ENCODE measurements at places on chromosomes 13 and 19.

DNA sequence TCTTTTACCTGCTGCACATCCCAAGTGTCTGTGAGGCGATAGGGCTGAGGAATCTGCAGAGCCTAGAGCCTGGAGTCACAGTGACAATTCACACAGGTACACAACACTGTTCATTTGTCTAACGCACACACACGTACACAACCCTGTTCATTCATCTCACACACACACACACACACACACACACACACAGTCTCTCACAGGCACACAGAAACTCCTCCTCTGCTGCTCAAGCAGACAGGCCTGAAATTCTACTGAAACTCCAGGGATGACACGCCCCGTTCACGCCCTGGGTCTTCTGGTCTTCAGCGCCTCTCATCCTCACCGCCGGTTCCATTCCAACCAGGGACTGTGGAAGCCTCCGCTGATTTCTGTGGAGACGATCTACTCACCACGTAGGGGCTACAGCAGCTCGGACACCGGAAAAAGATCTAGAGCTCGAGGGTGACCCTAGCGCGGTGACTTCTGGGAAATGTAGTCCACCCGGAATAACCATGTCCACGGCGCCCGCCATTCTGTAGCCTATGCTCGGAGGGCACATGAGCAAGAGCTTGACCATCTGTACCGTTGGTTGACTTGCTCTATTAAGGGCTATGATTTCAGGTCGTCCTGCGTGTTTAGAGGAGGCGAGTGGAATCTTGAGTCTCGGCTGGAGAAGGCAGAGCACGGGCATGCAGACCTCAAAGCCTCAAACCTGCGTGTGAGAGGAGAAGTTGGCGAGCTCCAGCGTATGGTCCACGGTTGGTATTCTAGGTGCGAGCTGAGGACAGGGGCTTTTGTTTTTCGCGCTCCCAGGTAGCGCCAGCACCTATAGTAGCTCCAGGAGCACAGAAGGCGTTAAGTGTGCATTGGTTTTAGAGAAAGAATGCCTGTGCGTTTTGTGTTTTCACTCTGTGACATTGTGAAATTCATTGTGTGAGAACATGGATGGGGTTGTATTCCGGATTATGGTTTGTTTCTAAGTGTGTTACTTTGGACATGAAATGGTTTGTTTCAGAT is 33.4 kb downstream of the ZNF45 start:
- DNase-seq = no peak

GRCh38 chr13:38045278-38046048 is 175.9 kb upstream of the TRPC4 start:
- DNase-seq = no peak

GRCh38 chr19:30367421-30367820 is 4.8 kb upstream of the ZNF536 start:
- DNase-seq = no peak

GRCh38 chr13:28410096-28410495 is 84.8 kb downstream of the FLT1 start:
- DNase-seq = no peak

DNA sequence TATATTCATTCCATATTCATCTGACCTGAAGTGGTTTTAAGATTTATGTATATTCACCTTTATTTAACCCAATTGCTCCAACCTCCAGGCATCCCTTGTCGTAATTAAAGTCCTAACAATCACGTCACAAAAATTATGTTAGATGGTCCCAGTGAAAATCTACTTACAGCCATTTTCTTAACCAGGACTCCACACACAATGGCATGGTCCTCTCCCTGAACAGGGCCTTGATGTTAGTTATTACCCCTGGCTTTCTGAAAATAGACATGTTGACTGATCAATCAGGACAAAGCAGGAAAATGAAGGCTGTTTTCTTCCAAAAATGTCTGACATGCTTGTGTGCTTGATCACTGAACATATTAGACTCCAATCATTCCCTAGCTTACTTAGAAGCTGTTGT is 542.7 kb upstream of the SLITRK5 start:
- DNase-seq = no peak

DNA sequence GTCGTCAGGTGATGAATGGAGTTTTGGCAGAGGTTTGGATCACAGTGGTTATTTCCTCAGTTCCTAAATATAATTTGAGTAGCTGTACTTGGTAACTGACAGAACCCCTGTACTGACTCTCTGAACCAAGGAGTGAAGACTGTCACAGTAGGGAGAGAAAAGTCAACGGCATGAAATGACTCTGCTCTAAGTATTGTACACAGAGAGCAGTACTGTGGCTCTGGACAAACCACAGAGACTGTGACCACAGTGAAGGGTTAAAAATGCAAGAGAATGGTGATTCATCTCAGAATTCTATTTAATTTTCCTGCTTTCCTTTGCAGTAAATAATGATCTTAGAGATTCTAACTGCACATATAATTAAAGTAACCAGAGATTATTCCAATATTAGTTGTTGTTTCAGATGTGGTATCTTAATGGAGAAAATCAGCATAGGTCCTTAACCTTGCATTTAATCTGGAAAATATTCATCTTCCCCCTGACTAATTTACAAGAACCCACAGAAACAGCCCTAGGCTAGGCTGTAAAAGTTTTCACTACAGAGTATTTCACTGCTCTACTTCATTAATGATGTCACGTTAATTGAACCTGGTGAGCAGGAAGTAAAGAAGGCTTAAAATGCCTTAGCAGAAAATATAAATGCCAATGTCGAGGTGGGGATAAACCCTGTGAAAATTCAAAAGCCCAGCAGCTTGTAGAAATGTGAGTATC is 221.9 kb downstream of the LIG4 start:
- no peak for DNase-seq

DNA sequence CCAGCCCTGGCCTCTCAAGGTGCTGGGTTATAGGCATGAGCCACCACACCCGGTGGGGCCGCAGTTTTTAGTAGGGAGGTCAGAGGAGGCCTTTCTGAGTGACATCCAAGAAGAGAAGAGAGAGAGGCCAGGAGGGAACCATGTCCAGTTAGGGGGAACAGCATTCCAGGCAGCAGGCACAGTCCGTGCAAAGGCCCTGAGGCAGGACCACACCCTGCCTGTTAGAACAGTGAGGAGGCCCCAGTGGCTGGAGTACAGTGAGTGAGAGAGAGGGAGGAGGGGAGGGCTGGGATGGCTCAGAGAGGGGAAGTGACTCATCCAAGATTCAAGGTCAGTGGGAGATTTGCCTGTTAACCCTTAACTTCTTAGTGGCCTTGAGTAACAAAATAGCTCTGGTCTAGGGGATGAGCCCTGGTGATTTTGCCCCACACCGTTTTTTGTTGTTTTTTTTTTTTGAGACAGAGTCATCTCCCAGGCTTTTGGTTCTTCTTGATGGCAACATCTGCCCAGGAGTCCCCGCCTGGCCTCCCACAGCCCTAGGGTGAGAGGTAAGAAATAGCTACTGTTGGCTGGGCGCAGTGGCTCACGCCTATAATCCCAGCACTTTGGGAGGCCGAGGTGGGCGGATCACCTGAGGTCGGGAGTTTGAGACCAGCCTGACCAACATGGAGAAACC is 2.7 kb upstream of the PLIN3 start:
- no peak for DNase-seq

DNA sequence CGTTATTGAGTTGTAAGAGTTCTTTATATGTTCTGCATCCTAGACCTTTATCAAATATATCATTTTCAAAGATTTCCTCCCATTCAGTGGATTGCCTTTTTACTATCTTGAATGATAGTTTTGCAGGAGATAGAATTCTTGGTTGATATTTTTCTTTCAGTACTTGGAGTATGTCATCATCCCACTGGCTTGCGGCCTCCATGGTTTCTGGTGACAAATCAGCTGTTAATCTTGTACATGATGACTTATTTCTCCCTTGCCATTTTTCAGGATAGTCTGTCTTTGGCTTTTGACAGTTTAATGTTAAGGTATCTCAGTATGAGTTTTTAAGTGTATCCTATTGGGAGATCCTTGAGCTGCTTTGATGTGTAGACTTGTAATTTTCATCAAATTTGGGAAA is 8.5 kb downstream of the ZNF557 start:
- no peak for DNase-seq

GRCh38 chr19:18263324-18264136 is 10.7 kb downstream of the IQCN start:
- DNase-seq = no peak

DNA sequence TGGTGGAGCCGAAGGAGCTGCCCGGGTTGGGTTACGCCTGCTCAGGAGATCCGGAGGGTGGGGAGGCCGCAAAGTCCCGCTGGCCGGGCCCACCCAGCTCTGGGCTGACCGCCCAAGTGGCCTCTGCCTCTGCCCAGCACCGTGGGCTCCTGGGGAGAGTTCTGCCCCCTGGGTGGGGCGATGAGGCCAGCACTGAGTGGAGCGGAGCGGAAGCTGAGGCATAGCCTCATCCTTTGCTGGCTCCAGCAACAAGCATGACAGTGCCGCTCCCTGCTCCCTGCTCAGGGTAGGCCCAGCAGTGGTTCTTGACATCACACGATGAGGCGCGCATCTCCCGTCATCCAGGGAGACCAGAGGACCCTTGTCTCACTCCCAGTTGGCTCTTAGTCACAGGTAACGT is 22.5 kb downstream of the CCDC8 start:
- DNase-seq = no peak

DNA sequence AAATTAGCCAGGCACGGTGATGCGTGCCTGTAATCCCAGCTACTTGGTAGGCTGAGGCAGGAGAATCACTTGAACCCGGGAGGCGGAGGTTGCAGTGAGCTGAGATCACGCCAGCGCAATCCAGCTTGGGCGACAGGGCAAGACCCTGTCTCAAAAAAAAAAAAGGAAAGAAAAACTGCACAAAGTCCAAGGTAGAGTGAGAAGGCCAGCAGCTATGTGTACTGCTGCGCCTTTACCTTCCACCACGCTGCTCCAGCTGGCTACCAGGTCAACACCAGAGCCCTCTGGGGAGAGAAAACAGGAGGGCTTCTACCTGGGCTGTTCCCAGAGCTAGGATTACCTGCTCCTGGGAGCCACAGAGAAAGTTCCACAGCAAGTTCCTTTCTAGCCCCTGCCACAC is 3.2 kb downstream of the ELL start:
- DNase-seq = no peak

DNA sequence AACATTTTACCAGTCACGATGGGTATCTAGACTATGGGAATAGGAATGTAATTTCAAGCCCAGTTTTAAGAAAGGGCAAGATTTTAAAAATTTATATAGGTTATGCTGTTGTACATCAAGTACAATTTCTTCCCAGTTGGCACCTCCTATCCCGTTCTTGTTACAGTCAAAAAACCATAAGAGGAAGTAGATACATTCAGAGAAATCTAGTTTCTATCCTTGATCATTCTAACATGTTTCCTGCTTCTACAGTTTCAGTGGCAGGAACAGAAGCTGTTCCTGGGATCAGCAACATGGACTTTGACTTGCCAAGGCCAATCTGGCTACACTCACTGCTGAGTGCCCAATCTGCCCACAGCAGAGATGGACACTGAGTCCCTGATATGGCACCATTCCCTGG is 14.7 kb upstream of the FPR3 start:
- DNase-seq = no peak

DNA sequence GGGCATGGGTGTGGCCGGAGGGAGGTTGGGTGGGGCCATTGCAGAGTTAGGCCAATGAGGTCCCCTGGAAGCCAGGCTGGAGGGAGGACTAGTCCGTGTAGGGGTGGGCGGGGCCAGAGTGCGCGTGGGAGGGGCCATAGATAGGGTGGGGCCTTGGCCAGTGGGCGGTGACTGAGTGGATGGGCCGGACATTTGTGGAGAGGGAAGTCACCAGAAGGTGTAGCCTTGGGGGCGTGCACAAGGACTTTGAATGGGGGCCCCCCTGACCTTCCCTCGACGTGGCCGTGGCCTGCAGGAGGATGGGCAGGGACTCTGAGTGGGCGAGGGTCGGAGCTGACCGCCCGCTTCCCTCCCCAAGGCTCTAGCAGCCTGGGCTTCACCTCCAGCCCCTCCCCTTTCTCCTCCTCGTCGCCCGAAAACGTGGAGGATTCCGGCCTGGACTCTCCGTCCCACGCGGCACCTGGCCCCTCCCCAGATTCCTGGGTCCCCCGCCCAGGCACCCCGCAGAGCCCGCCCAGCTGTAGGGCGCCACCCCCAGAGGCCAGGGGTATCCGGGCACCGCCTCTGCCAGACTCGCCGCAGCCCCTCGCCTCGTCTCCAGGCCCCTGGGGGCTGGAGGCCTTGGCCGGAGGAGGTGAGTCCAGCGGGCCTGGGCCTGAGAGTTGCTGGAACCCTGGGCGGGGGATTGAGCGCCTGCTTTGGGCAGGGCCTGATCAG is 16.5 kb upstream of the B3GNT3 start:
- DNase-seq = peak; percentile 17
